Retina (tissue), 1 donor: ENCODE measurements at places on chromosomes 2 and 18.

- DNase-seq: no peak
These were observed 62.3 kb downstream of the UBE2E3 start for GRCh38 chr2:181042706-181043105.

GRCh38 chr2:154243685-154244084 is 372.0 kb downstream of the GALNT13 start:
- no peak for DNase-seq

- DNase-seq: no peak
These were observed 11.3 kb downstream of the PTPRN start for GRCh38 chr2:219297766-219298456.

DNA sequence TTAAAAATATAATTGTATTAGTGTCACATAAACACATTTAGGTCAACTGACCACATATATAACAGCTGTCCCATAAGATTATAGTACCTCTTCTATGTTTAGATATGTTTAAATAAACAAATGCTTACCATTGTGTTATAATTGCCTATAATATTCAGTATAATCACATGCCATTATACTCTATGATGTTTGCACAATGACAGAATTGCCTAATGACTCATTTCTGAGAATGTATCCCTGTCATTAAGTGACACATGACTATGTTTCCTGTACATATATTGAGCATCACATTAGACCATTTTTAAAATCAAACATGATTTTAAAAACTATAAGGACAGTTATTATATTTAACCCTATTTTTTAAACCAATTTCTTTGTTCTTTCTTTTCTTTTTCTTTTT is 89.8 kb downstream of the HS6ST1 start:
- DNase-seq: no peak

DNA sequence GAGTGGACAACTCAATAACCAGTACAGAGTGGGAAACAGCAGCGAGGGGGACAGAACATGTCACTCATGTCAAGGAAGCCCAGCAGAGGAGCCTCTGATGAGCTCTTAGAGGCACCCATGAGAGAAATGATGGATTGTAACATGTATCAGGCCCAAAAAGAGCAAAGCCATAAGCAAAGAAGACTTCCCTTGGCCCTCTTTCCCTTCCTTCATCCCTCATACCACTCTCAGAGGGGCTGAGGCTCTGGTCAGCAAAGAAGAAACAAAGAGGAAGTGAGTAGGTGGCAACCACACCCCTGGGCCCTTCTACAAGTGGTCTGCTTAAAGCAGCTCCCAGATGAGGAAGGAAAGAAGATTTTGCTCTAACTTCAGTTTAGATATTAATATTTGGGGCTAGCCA is 112.8 kb downstream of the CDC42EP3 start:
- DNase-seq: no peak
